Aorta (tissue), 5 donors: ENCODE measurements at places on chromosomes 13 and 19. TPM values are rescaled to one million over a fixed set of nuclear protein-coding genes. Genes with fewer than 3 reads are reported as not detected.

GRCh38 chr19:17948514-17948900 lies 15.7 kb downstream of the CCDC124 start:
- DNase-seq: no peak

- DNase-seq: no peak
These were observed 2.1 kb upstream of the UTP14C start for GRCh38 chr13:52022356-52022755.

DNA sequence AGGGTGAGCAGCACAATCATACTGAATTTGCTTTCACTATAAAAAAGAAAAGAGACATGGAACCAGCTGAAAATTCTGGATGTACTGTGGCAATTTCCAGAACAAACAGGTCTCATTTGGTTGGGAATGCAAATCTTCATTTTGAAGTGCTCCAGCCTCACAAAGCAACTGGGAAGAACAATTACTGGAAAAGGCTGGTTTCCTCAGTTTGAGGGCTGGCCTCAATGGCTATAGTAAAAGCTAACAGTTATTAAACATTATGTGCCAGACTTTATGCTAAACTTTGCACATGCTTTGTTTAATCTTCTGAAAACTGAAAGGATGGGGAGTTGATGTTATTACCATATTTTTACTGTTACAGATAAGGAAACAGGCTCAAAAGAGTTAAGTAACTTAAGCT lies 3.0 kb downstream of the OBI1 start:
- no peak for DNase-seq

The TNFSF13B gene
- total RNA-seq: 8.5 TPM
